ENCODE measurements at places on chromosomes 1 and 21.

DNA sequence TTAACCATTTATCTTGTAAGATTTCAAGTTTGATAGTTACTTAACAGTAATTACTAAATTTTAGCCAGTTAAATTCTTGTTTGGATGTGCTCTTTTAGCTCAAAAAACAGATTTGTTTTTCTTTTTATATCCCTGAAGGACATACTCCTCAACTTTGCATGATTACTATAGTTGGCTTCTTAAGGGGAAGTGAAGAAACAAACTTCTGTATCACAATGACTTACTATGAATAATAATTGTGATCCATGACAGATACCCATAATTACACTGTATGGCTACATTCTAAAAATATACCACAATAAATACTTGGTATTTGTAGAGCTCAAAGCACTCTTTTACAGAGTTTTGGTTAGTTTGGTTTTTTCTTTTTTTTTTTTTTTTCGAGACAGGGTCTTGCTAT is 55.8 kb downstream of the IARS2 start:
- no peak for DNase-seq

- DNase-seq: no peak
Measured at GRCh38 chr1:15700508-15700907, 16.4 kb downstream of the PLEKHM2 start.

GRCh38 chr21:38774152-38774551 is 31.6 kb upstream of the ETS2 start:
- DNase-seq: no peak

GRCh38 chr1:79353224-79353623 is 346.7 kb upstream of the ADGRL4 start:
- DNase-seq: no peak

GRCh38 chr1:78633209-78633608 is 13.0 kb downstream of the IFI44L start:
- no peak for DNase-seq

GRCh38 chr1:230818901-230819300 is 49.4 kb downstream of the C1orf198 start:
- DNase-seq: no peak
